Esophagus squamous epithelium (tissue), 5 donors: ENCODE measurements at places on chromosomes 2 and 18. TPM values are rescaled to one million over a fixed set of nuclear protein-coding genes. Genes with fewer than 3 reads are reported as not detected.

GRCh38 chr2:19786408-19787058 lies 115.2 kb downstream of the TTC32 start:
- H3K27ac ChIP-seq, result peak overlapping the region; percentile 42
- no peaks in the 10 kb centered on the region for H3K27me3 ChIP-seq
- DNase-seq, result no peak

DNA sequence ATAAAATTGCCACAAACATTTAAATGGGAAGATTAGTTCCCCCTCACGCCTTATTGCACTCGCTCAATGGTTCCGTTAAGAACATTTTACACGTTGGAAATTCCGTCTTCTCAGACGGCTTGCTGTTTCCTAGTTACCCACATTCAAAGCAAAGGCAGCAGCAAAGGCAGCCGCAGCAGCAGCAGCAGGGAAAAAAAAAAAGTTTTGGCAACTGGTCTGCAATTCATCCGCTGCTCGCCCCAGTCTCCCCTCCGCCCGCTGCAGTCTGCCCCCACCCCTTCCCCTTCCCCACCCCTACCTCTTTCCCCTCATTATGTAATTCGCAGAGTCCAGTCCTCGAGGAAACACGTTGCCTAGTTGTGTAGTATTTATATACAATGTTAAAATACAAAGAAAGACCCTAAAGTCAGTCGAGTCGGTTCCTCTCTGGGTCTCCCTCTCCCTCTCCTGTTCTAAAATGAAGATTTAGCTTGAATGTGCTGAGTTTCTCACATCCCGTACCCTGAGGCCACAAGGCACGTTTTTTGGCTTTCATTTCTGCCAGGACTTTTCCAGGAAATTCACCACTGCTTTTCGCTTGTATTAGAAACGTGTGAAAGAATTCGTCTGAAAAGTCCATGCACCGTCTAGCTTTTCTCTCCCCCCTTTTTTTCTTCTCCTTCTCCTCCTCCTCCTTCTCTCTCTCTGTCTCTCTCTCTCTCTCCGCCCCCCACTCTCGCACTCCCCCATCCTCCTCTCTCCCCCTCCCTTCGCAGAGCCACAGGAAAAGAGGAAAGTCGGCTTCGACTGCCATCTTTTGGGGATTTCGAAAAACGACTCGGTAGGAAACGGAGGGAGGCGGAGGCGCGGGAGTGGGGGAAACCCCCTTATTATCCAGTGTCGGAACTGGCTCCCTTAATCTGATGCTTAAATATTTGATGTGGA lies 140.0 kb downstream of the MEIS1 start:
- peak overlapping the region; percentile 62 for H3K4me3 ChIP-seq
- no peak for DNase-seq
- peaks cover 54% of the 10 kb centered on the region for H3K4me1 ChIP-seq
- H3K27ac ChIP-seq, result peak overlapping the region; percentile 78
- no peaks in the 10 kb centered on the region for H3K36me3 ChIP-seq

DNA sequence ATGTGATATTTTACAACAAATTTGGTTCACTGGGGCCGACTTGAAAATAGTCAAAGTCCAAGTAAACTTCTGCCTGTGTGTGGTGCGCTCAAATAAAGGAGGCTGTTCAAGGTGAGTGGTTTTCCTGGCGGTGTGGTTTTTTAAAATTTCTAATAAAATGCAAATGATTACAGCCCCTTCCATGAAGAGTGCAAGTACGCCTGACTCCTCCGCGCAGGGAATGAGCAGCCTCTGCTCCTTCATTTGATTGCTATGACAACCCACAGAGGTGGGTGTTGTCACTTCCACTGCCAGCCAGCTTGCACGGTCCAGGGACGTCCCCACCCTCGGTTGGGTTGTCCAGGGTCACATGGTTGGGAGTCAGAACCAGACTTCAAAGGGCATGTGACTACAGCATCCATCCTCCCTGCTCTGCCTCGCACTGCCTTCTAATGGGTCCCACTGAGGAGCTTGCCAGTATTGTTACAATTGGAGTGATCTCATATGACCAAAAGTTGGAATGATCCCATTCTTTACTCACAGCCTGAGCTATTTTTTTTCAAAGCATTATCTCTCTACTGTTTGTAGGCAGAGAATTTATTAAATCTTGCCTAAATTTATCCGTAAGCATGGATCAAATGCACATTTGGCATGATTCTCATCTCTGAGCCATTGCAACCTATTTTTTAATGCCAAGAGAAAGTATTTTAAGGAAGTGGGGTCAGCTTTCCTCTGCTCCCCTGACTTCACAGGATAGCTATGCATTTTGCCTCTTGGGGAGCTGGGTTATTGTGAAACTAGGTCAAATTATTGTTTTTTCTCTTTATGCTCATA lies 121.3 kb downstream of the AGAP1 start:
- no peaks in the 10 kb centered on the region for H3K27me3 ChIP-seq
- H3K36me3 ChIP-seq, result no peaks in the 10 kb centered on the region
- no peak overlapping the region for H3K27ac ChIP-seq

DNA sequence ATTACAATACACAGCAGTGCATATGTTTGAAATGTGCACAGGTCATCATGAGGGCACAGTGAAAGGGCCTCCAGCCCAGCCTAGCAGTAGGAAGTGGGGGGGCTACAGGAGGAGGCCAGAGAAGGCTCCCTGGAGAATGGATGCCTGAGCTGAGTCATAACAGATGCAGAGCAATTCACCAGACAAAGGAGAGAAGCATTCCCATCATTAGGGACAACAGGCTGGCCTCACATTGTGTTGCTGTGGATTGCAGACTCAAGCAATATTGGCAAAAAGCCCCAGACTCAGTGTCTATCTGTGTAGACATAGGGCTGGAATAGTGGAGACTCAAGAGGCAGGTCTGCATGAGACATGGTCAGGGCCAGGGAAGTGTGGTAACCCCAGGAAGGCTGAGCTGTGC lies 329.9 kb downstream of the DLGAP1 start:
- no peaks in the 10 kb centered on the region for H3K36me3 ChIP-seq
- DNase-seq, result no peak
- no peak overlapping the region for H3K27ac ChIP-seq
- no peaks in the 10 kb centered on the region for H3K4me1 ChIP-seq
- H3K4me3 ChIP-seq, result no peak overlapping the region

DNA sequence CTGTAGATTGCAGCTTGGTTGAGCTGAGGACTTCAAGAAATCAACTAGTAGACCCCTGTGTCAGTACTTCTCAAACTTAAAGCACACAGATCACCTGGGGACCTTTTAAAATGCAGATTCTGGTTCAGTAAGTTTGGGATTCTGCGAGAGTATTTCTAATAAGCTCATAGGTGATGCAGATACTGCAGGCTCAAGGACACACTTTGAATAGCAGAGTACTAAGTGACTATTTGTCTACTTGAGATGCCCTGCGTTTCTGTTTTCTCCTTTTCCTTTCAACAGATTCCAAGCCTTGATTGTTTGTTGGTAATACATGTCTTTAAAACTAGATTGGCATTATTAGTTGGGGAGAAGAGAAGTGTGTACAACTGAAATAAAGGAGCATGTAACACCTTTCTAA lies 6.7 kb downstream of the MIB1 start:
- DNase-seq, result no peak
- H3K27ac ChIP-seq, result no peak overlapping the region
- H3K27me3 ChIP-seq, result no peaks in the 10 kb centered on the region

KANSL1L gene
- 9.1 TPM for total RNA-seq
